Effector CD8-positive, alpha-beta T cell (primary cell): ENCODE measurements at places on chromosomes 2 and 18.

- DNase-seq = no peak
These were observed 330.8 kb downstream of the TXNL1 start for GRCh38 chr18:56307354-56308170.

DNA sequence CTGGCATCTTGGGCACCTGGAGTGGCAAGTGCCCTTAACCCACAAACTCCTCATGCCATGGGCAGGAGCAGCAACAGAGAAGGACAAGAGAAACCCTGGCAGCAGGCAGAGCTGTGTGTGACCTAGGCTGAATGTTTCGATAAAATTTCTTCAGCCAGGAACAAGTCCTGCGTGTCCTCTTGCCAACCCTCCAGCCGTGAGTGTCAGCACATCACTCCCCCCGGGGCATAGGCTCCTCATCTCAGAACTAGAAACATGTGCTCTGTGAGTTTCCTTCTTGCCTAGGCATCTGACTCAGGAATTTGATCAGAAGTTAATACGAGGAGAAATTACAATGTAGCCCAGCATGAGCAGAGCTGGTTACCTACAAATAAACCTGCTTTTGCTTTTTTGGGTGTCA, 2.2 kb downstream of the ABCG8 start:
- DNase-seq = no peak

- DNase-seq = no peak
These were observed 134.6 kb downstream of the INSIG2 start for GRCh38 chr2:118222672-118223421.

DNA sequence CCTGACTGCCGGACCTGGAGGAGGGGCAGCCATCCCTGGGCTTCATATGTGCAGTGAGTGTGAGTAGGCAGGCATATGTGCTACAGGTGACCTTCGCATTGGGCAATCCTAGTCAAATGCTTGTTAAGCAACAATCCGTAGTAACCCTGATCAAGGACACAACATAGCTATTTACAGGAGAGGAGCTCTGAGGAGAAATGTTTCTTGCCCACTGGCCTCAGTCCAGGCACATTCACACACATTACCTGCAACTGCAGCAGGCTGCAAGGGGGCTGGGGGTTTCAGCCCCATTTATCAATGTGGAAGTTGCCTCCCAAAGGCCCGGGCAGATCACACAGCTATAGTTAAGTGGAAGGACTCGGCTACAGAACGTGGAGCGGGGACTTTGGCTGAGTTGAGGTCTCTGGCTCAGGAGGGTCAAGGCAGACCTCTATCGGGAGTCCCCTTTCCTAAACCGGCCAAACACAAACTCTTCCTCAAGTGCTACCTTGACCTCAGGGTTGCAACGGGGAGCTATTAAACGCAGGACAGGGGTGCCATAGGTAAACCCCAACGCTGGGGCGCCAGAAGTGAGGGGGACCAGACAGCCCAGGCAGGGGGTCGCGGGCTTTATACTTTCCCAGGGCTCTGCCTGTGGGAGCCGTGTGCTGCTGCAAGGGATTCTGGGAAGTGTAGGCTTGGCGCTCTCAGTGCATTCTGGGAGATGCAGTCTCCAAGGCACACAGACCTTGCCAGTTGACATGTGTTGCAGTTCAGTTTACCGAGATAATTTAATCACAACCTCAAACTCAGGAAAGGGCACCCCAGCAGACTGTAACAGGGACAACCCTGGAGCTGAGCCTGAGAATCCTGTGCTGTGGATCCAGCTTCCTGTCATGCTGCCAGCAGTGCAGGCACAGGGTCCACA, 9.4 kb downstream of the KHK start:
- DNase-seq = no peak

DNA sequence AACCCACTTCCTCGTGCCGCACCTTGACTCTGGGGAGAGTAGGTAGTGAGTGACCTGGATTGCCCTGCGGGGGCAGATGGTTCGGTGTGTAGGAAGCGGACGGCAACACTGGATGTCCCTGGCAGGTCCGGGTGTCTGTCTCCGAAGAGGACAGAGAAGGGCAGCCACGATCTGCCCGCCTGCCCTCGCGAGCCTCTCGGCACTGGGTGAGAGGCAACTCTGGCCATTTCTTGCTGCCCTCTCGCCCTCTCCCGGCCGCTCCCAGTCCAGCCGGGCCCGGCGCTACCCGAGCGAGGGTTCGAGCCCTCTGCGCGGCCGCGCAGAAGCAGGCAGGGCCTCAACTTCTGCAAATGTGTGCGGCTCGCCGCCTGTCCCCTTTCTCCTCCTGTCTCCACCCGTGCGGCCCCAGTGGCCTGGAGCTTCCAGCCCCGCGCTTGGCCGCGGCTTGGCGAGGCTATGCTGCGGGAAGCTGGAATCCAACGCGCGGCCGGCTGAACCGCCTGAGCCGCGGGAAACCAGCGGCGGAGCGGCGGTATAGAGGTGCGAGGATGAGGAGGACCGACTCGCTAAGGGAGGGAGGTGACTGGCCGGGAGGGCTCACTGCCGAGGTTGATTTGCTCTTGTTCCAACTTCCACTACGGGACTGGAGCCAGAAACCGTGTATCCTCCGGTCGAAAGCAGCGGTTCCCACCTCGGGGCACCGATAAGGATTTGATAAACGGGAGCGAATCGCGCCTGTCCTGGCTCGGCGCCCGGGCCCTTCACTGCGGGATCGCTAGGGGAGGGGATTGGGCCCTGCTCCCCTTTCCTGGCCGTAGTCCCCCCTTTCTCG, 1.5 kb downstream of the EPAS1 start:
- no peak for DNase-seq

GRCh38 chr2:3188405-3188946, 189.1 kb downstream of the EIPR1 start:
- DNase-seq = no peak

- no peak for DNase-seq
These were observed 8.9 kb downstream of the EPC2 start for GRCh38 chr2:148653437-148653836.

DNA sequence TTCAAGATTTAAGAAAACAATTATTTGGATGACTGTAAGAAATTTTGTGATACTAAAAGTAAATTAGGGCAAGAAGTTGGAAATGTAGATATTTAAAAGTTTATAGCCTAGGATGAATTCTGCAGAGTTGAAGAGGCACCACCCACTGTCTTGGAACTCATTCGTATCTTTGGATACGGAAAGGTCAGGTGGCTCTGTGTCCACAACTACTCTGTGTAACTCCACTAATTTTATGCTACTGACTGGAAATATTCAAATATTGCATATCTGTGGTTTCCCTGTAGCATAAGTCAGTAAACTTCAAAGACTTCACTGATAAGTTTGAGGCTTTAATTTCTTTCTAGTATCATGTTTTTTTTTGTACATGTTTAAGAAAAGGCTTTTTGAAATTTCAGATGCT, 156.9 kb upstream of the RPRM start:
- DNase-seq = no peak

- no peak for DNase-seq
These were observed 496.7 kb downstream of the STK39 start for GRCh38 chr2:167750675-167751074.

GRCh38 chr2:127216095-127216494, 4.0 kb downstream of the CYP27C1 start:
- no peak for DNase-seq

DNA sequence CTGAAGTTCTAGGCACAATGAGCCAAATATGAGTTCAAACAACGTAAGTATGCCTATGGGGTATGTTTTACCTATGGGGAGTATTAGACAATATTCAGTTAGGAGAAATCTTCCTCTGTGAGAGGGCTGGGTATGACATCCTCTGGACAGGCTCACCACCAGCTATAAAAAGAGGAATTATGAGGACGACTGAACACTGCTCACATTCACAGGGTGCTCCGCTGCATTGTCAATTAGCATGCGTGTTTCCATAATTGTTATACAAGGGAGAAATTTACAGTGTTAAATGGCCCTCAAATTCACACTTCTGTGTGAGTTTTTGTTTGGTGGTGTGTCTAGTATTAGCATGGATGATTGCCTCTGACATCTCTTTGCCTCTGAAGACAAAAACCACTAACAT, 700.4 kb downstream of the BCL11A start:
- DNase-seq = no peak

DNA sequence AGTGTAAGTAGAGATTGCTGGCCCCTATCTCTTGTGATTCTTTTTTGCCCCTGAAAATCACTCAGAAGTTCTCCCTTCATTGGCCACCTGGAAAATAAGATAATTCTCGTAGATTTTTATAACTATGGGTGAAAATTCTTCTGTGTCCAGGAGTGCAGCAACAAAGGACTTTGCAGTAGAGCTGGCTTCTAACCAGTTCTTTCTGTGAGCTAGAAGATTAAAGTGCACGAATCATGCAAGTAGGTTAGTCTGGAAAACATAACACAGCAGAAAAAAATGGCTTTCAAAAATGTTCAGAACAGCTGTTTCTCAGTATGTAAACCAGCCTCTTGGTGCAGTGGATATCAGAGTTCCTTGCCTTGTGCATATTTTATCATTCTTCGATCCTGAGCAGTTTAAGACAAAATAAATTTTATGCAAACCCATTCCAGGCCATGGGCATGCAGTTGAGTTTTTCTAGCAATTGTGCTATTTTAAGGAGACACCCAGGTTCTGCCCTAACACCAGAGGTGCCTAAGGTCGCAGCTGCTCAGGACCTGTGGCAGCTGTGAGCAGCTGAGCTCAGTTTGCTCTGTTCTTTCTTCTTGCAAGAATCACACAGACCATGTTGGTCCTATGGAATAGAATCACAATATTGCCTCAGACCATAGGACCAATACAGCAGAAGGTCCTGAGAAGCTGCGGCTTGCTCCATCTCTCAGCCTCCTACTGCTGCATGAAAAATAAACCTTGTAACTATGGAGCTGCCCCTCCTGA, 80.9 kb upstream of the BCL2L11 start:
- no peak for DNase-seq

GRCh38 chr2:66573416-66573815, 138.5 kb downstream of the MEIS1 start:
- DNase-seq = no peak

- no peak for DNase-seq
These were observed 302.4 kb downstream of the KCNS3 start for GRCh38 chr2:18180912-18181311.

- DNase-seq = no peak
These were observed 2.3 kb downstream of the LGALSL start for GRCh38 chr2:64456293-64456692.

DNA sequence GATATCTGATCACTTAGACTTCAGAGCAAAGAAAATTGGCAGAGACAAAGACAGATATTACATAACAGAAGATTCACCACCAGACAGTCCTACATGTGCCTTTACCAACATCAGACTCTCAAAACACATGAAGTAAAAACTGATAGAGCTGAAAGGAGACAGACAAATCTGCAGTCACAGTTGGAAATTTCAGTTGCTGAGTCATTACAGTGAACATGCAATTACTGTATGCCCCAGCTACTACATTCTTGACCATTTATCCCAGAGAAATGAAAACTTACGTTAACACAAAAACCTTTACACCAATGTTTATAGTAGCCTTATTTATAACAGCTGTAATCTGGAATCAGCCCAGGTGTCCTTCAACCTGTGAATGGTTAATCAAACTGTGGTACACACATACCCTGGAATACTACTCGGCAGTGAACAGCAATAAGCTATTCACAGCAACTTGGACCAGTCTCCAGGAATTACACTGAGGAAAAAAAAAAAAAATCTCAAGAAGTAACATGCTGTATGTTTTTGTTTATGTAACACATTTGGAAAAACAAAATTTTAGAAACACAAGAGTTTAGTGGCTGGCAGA, 7.5 kb upstream of the SCLY start:
- DNase-seq = no peak

GRCh38 chr2:170523506-170523905, 191.6 kb upstream of the SP5 start:
- no peak for DNase-seq

- DNase-seq = no peak
These were observed 509.4 kb upstream of the SETBP1 start for GRCh38 chr18:44171301-44171700.

GRCh38 chr2:142840436-142840835, 37.0 kb upstream of the KYNU start:
- DNase-seq = no peak

DNA sequence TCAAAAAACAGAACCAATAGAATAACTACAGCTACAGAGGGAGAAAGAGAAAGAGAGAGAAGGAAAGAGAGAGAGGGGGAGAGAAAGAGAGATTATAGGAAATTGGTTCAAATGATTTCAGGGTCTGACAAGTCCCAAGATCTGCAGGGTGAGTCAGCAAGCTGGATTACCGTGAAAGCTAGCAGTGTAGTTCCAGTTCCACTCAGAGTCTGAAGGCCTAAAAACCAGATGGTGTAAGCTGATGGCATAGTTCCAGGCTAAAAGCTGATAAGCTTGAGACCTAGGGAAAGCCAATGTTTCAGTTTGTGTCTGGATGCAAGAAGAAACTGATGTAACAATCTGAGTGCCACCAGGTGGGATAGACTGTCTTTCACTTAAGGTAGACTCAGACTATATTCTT, 397.7 kb downstream of the TRIB2 start:
- DNase-seq = no peak

GRCh38 chr2:120461546-120462537, 115.9 kb downstream of the INHBB start:
- DNase-seq = no peak

DNA sequence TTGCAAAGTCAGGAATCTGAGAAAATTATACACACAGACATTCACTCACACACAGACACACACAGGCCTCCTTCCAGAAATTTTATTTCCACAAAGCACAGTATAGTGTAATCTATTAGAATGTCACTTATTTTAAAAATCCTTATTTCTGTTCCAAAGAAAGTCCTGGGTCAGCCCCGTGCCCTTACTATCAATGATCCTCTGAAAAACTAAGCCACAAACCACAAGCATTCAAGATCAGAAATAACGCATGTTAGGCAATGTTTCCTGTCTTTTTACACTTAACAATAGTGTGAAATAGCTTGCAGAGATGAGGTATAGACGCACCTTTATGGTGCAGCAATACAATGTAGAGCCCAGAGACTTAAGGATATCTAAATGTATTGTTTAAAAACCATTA, 25.8 kb downstream of the TBC1D8 start:
- DNase-seq = no peak

- DNase-seq = no peak
These were observed 62.6 kb downstream of the BAZ2B start for GRCh38 chr2:159553727-159554126.

GRCh38 chr2:130848526-130849210, 12.0 kb downstream of the ARHGEF4 start:
- no peak for DNase-seq

- DNase-seq = no peak
These were observed 92.3 kb downstream of the SEPTIN10 start for GRCh38 chr2:109521233-109522062.

DNA sequence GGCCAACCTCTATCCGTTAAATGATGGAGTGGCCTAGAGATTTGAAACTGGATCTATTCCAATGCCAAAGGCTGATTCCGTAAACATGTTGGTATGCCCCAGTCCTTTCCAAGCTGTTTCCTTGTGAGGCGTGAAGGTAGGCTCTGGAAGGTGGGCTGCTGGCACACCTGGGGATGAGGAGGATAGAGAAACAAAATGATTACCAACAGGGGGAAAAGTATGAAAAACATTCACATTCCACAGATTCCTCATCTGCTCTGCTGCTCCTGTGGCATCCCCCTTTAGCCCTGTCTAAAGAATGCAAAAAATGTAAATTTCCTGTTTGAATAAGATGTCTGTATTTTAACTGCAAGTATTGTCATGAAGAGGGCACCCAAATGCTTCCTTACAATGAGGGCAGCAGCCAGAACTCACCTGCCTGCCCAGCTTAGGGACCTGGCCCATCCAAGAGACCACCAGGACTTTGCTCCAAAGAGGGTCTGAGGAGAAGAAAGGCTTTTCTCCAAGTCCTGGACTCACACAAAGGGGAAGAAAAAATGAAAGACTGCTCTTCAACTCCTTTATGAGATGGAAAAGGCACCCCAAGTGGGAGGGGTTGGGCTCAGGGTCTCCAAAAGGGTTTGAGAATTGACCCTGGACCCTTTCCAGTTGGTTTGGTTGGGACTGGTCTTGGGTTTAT, 132.3 kb upstream of the PELI1 start:
- DNase-seq = no peak
